ENCODE measurements at places on chromosomes 11 and 22. TPM values are rescaled to one million over a fixed set of nuclear protein-coding genes. Genes with fewer than 3 reads are reported as not detected.

The BIRC2 gene
- total RNA-seq = 66.3 TPM

DNA sequence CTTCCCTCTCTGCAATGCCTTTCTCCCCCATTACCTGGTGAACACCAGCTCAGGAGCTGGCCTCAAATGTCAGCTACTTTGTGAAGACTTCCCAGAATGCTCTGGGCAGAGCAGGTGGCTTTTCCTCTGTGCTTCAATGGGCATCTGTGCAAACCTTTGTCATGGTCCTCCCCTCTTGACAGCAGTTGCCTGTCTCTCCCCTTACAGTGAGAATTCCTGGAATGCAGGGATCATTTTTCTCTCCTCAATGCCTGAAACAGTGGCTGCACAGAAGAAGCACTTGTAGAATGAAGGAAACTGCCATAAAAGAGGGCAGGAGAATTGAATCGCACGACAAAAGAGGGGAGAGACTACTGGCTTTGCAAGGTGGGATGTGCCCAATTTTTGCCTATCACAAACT is 92.8 kb upstream of the NARS2 start:
- peak overlapping the region; percentile 49 for H3K27ac ChIP-seq
- H3K27me3 ChIP-seq = no peaks in the 10 kb centered on the region
- peaks cover 38% of the 10 kb centered on the region for H3K36me3 ChIP-seq
- H3K4me3 ChIP-seq = no peak overlapping the region
- no peak for DNase-seq

The OR5AL1 gene
- total RNA-seq = not detected

DNA sequence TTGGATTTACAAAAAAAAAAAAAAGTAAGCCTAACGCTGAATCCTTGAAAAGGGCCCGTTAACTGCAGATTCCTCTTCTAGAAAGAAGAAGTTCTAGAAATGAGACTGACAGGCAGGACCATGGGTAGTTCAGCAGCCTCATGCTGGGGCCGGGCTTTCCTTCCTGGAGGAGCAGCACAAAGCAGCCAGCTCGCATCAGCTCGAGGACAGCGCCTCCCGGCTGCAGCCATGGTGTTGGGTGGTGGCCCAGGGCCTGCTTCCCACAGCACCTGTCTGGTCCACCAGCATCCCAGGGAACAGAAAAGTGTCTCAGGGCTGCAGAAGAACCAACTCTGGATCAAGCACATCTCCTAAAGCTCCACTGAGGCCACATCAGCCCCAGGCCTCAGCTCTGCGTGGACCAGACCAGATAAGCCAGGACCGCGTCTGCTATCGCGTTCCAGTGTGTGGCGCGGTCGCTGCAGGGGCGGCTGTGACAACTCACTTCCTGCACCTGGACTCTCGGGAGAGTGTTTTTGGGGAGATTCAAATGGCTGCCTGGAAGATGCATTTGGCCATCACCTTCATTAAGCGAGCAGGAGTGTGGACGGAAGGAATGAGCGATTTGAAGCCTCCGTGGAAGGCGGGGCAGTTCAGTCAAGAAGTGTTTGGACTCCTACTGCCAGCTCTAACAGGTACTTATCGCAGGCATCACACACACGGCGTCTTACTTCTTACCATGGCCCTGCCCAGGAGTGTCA is 53.5 kb downstream of the MYH9 start:
- no peaks in the 10 kb centered on the region for H3K27me3 ChIP-seq
- peaks cover 38% of the 10 kb centered on the region for H3K4me1 ChIP-seq
- H3K27ac ChIP-seq = peak overlapping the region; percentile 68
- no peak overlapping the region for H3K4me3 ChIP-seq
- peaks cover 28% of the 10 kb centered on the region for H3K36me3 ChIP-seq

The SLC43A3 gene
- 21.5 TPM for total RNA-seq

DNA sequence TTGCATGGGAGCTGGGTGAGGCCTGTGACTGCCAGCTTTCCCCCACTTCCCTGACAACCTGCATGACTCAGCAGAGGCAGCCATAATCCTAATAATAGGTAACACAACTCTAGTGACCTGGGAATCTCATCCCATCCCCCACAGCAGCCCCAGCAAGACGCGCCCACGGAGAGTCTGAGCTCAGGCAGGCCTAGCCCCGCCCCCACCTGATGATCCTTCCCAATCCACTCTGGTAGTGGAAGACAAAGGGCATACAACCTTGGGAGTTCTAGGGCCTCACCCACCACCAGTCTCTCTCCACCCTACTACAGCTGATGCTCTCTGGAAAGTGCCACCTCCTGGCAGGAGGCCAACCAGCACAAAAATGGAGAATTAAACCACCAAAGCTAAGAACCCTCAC is 60.3 kb downstream of the CWF19L2 start:
- H3K4me1 ChIP-seq = peaks cover 5% of the 10 kb centered on the region
- H3K4me3 ChIP-seq = no peak overlapping the region
- peak overlapping the region; percentile 91 for H3K27ac ChIP-seq
- DNase-seq = no peak

GRCh38 chr22:39954584-39955055 is 5.6 kb upstream of the TMA7B start:
- no peak overlapping the region for H3K27ac ChIP-seq
- H3K4me1 ChIP-seq = peaks cover 4% of the 10 kb centered on the region
- H3K4me3 ChIP-seq = no peak overlapping the region
- DNase-seq = no peak
- H3K36me3 ChIP-seq = no peaks in the 10 kb centered on the region
- peaks cover 14% of the 10 kb centered on the region for H3K27me3 ChIP-seq
